PC-3 (cell line): ENCODE measurements at places on chromosomes 3 and 15. TPM values are rescaled to one million over a fixed set of nuclear protein-coding genes. Genes with fewer than 3 reads are reported as not detected.
A peak's percentile ranks its signal among the peaks of the same experiment; 100 is the strongest.

Gene CIB2
- total RNA-seq, result 7.3 and 10.4 TPM in 2 replicates

Gene UACA
- 21.7 and 26.7 TPM in 2 replicates for total RNA-seq

DNA sequence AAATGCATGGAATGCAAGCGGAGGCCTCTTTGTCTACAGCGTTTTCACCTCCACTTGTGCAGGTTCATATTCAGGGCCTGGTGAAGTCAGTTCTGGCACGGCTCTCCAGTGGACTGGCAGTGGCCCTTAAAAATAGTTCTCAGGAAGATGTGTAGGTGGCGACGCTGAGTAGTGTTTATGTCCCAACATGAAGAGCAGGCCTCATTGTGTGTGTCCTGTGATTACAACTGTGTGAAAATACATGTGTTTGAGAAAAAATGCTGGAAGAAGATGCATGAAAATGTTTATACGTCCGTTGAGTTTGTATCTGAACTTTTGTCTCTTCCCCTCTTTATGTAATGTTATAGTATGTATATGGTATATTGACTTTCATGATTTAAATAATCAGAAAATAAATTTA lies 7.2 kb downstream of the LIPC start:
- DNase-seq, result peak; percentile 61

GRCh38 chr3:159008401-159008800 lies 206.5 kb downstream of the MFSD1 start:
- no peak for DNase-seq

- no peak for DNase-seq
Measured at GRCh38 chr3:36945333-36945980, 603 bp upstream of the TRANK1 start.

DNA sequence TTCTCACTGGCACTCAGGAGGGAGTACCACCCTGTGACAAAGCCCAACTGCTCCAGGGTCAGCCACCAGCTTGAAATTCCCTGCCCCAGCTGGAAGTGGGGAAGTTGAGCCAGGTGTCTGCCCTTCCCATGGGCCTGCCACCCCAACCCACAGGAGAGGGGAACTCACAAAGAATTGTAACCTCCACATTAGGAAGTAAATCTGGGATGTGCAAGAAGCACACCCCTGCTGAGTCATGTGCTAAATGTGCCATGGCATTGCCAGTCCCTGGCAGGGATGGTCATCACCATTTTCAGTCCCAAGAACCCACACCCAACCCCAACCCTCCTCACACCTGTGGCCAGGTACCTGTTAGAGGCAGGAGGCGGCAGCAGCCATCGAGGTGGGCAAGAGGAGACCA lies 165.2 kb upstream of the THBS1 start:
- DNase-seq, result no peak

DNA sequence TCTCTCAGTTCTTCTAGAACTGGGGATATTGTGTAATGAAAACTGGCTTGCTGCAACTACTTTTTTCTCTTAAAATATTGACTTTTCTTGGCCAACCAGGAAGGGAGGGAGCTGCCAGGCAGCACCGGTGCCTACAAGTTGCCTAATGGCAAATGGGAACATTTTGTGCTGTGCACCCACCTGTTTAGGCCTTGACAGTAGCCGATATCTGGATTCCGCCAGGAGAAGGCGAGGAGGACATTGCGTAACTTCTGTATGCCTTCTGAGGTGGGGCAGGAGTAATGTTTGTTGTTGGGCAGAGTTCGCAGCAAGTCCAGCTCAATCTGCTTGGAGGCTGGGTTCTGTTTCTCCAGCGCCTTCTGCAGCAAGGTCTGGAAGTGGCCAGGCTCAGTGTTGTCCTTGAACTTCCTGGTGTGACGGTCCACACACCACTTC lies 64.9 kb downstream of the TBC1D2B start:
- DNase-seq, result peak; percentile 62
